SJSA1 (cell line): ENCODE measurements at places on chromosomes 16 and 17.

- DNase-seq, result no peak
Observed at GRCh38 chr16:86510465-86511261, at the start of gene FOXF1. Gene FOXF1 (plus strand): TSS chr16:86510527. CDS start chr16:86510570, 43 bp downstream.

DNA sequence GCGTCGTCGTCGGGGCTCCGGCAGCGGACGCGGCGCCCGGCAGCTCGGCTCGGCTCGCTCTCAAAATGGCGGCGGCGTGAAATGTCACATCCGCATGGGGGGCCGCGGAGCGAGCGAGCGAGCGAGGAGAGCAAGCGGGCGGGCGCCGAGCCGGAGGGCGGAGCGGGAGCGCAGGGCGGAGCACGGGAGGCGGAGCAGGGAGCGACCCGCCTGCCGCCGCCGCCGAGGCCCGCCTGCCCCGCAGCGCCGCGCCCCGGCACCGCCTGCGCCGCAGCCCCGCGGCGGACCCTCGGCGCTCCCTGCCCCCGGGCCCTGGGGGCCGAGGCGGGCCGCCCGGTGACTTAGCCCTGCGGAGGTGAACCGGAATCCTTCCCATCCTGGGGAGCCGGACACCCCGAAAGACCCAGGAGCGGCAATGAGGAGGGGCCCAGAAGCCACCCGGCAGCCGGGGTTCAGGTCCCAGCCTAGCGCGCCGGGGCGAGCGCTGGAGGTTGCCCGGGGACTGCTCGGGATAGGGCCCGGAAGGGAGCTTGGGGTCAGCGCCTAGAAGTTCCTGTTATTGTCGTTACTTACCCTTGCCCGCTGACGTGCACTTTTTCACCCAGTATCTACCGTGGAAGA is at the start of gene USP7:
Gene USP7 (minus strand): TSS at position 86 of the 621 bp plus-strand sequence. CDS start 621 bp downstream, outside the sequence.
- peak; percentile 67 for DNase-seq

DNA sequence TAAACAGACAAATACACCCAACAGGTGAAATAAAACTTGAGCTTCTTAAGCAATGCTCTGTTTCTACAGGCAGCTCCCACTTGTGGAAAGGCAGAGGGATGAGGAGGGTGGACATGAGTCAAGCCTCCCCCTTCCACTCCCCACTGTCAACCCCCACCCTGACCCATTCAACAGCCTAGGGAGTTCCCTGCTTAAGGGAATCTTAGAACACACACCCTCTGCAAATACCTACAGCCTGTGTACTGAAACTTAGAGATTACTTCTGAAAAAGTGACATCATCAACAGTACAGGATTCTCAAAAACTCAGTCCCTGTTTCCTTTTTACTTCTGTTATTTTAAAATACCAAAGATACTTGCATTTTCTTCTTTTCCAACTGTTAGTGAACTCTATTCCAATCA is 345.4 kb downstream of the SOX9 start:
- peak; percentile 65 for DNase-seq

DNA sequence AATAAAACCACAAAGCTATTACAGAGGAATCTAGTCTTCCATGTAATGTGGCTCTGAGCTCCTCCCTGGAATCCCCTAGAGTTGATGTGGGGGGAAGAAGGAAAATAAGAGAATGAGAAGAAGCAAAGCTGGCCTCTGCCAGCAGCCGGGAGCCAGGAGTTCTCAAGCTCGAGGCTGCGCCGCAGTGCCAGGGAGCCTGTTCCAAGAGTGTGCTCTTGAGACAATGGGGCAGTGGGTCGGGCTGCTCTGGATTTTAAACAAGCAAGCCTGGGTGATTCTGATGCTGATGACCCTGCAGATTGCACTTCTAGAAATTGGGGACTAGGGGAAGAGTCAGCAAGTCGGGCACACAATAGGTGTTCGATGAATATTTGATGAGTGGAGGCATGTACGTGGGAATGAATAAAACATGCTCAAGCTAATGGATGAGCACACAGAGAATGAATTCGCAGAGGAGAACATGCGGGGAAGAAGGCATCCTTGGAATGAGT is 119.9 kb downstream of the CMIP start:
- no peak for DNase-seq
